Neural crest cell (in vitro differentiated cells): ENCODE measurements at places on chromosomes 5 and 9.
A peak's percentile ranks its signal among the peaks of the same experiment; 100 is the strongest.

DNA sequence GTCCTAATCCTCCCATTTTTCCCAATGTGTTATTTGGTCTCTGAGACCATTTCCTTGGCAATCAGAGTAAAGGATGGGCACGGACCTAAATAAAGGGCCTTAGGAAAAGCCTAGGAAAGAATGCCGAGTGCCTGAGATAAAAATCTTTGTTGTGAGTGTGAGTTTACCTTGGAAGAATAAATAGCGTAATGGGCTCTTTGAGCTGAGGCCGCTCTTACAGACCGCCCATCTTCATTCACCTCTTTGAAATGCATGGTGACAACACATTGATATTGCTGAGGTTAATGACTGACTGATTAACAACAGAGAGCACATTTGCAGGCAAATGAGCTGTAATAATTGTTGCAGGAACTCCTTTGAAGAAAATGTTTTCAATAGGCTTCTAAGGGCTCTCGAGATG lies 1967.1 kb upstream of the WWC1 start:
- no peak for DNase-seq

- no peak for DNase-seq
These were observed 4.6 kb downstream of the TGFBR1 start for GRCh38 chr9:99109522-99109921.

DNA sequence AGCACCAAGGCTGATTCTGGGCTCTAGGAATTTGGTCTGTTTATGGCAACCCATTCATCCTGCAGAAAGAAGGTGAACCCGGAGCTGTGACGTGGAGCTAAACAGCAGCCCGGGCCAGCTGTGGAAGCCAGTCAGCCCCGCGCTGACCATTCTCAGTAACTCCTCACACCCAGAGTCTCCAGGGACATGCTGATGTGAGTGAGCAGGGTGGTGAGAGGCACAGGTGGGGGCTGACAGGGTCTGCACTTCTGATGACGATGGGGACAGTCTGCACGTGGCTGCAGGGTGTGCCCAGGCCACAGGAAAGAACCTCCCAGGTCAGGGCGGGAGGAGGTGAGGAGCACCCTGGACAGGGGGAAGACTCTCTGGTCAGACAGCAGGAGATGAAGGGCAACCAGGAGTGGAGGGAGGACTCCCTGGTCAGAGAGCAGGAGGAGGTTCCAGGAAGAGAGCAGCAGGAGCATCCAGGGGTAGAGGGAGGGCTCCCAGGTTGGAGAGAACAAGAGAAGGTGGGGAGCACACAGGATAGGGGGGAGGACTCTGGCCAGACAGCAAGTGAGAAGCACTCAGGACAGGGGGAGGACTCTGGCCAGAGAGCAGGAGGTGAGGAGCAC lies 26.1 kb upstream of the SLC6A3 start:
- no peak for DNase-seq

DNA sequence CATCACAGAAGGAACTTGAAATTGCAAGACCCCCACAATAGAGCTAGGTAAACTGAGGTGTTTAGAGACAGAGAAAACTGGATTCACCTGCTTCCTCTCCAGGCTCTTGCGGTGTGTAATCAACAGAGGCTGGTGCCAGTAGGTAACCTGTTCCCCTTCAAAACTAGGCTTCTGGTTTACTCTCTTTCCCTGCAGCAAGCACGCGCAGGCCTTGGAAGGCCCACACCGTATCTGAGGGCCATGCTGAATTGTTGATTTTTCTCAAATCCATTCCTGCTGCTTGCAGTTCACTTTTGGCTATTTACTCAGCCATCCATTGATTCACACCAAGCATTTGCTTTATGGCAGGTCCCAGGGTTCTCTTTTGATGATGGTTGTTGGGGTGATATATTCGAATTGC lies 667 bp upstream of the FRRS1L start:
- DNase-seq: no peak

GRCh38 chr9:133754187-133754586 lies 16.0 kb upstream of the SARDH start:
- DNase-seq: no peak

- DNase-seq: no peak
These were observed 488.0 kb downstream of the MAN2A1 start for GRCh38 chr5:110177729-110178128.

DNA sequence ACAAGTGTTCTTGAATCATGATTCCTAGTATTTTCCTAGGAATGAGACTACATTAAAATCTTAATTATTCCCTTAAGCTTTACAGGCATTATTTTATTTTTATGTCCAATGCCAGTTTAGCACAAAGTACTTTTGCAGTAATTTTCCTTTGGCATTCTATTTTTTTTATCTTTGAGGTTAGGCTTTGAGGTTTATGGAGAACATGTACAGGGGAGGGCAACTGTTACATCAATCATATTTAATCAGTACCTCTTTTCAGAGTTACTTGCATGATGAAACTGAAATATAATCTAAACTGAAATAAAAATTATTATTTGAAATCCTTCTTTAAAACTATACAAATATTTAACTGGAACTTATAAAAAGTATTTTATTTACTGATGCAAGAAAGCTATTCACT lies 118.2 kb upstream of the MPDZ start:
- DNase-seq: no peak

DNA sequence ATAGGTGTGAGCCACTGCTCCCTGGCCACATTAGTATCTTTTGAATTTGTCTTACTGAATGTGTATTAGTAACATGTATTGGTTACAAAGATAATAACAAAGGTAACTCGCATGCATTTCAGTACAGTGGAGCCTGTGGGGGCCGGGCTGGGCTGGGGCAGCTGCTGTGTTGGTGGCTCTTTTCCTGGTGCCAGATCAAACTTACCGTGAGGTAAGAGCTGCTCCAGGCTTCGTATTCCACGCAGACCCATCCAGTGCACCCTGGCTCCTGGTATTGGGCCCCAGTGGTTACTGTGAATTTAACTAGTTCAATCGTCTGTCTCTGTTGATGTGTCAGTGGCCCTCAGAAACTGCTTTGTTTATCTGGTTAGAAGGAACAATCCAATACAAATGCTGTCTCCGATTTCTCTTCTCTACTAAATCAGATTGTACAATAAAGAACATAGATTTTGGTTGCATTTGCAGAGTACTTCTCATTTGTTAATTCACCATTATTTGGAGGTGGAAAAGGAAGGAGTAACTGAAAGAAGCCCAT lies 15.6 kb downstream of the PRRC2B start:
- no peak for DNase-seq

- DNase-seq: no peak
These were observed 189.1 kb upstream of the CCNG1 start for GRCh38 chr5:163248333-163248732.

- no peak for DNase-seq
These were observed 121.2 kb downstream of the GCNT1 start for GRCh38 chr9:76580188-76580587.

DNA sequence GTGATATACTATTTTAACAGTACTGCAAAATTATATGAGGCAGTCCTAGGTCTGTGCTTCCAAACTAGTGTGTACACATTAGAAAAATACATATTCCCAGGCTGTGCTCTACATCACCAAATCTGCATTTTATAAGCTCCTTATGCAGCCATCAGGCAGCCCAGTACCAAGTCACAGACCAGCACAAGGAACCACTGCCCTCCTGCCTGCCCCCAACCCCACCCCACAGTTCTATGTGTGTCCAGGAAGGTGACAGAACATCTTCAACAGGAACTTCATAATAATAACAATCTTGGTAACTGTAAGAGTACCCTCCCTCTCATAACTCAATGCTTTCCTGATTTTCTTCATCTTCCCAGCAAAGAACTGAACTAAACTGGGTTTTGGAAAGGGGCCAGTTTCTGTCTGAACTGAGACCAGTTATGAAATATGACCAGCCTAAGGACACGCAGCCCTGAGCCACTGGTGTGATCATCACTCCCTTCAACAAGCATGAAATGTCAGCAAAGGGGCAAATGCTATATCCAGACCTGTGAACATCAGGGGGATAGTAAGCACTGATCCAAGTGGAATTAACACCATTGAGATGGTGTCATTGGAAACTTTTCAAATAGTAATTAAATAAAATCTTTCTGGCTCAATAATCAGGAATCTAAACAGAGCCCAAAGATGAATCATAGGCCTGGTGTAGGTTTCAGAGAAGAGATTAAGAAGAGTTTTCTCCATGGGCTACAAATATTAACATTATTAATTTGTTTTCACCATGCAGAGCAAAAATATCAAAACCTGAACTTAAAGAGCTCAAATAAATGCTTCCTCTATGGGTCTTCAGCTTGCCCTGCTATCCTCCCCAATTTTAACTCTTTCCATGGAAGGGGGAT lies 82.1 kb downstream of the DPYSL3 start:
- DNase-seq: no peak

- DNase-seq: no peak
These were observed 59.7 kb downstream of the ATP10B start for GRCh38 chr5:160792281-160792680.

- no peak for DNase-seq
These were observed 57.1 kb upstream of the PSD2 start for GRCh38 chr5:139738193-139739149.

GRCh38 chr5:8897316-8897715 lies 648.6 kb downstream of the SEMA5A start:
- DNase-seq: no peak

GRCh38 chr5:122442938-122443337 lies 130.9 kb downstream of the SNCAIP start:
- DNase-seq: no peak

DNA sequence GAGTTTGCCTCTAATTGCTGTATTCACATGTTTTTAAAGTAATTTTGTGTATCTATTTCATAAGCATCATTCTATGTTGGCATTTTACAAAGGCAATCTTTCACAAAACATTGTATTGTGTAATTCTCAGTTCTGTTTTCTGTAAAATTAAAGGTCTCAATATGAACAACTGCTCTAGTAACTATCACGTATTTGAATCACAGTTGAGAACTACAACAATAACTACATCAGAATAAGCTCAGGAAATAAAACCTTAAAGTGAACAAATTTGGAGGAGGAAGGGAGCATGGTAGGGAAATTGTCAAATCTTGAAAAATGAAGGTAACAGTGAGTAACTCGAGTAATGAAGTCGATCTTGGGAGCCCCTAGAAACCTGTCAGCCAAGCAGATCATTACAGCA lies 22.5 kb upstream of the CAMK4 start:
- no peak for DNase-seq

- DNase-seq: no peak
These were observed 129.5 kb downstream of the TTLL11 start for GRCh38 chr9:121963528-121963995.

DNA sequence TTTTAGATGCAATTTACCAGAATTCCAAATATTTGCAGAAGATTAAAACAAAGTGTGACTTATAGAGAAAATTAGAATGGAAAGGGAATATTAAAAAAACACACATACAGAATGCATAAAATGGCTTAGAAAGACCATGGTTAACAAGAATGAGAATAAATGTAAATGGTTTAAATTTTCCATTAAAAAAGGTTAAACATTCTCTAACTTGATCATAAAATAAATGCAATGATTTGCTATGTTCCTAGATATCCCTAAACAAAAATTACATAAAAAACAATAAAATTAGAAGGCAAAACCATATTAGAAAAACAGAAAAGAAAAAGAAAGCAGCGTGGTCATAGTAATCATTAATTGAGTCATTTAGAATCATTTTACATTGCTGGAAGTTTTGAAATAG lies 152.5 kb downstream of the TMEM38B start:
- DNase-seq: no peak

DNA sequence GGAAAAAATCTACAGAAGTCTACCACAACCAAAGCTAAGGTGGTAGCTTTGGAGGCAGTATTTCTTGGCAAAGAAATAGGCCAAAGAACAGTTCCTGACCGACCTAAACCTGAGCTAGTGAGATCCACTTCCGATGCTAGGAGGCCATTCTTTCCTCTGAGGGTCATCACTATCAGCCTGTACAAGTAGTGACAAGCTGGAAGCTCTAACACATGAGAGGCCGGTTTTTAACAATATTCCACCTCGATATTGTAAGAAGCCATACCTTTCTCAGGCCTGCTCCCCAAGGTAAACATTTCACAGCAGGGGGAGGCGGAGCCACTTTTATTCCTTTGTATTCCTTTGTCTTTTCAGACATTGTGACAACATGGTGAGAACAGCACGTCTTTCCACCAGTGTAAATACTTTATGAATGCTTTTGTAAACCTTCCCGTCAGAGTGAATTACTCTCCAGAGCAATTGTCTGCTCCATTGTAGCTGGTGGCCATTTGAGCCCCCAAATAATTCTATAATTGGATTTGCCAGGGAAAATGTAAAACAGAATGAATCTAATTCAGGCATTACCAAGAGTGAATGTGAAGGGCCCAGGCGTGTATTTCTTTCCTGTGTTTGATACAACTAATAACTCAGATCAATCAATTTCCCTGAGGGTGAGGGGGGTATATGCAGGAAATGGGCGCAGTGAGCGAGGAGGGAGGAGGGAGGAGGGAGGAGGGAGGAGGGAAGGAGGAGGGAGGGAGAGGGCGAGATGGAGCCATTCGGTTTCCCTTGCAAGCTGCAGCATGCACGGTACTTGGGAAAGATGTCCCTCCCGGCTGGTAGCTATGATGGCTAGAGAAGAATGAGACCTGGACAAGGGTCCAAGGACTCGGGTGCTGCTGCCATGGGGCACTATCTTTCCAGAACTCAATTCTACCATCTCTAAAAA lies 166.6 kb downstream of the CDK5RAP2 start:
- no peak for DNase-seq

- no peak for DNase-seq
These were observed 55.3 kb upstream of the POU4F3 start for GRCh38 chr5:146283344-146283761.

DNA sequence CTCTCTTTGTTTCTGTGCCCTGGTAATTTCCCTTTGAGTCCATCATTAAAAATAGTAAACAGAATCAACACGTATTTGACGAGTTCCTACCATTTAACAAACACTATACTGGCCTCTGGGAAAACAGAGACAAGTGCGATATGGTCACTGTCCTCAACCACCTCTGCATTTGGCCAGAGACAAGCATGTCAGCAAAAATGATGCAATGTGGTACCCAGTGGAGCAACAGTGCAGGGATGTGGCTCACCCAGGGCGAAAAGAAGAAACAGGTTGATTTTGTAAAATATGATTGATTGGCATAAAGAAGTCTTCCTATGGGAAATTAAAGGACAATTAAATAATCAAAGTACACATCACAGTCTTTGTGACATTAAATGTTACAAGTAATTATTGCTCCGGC lies 99.1 kb downstream of the CFAP90 start:
- DNase-seq: no peak

- peak; percentile 51 for DNase-seq
These were observed 139.9 kb downstream of the PIP5K1B start for GRCh38 chr9:68844631-68845612.
